ENCODE measurements at places on chromosomes 12 and 14.

DNA sequence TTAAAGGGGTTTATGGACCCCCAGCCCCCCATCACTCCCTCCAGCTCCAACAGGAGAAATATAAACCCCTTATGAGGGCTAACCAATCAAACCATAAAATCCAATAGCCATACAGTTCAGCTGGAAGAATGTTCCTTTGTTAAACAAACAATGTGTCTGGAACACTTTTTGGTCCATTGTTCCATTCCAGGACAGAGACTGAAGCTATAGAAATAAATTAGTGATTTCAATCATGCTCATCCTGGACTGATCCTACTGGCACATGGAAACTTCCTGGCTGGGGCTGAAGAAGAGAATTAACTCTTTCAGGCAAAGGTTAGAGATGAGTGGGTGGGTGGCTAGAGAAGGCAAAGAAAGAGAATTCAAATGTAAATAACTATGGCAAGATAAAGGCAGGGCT is 63.4 kb downstream of the ANO2 start:
- no peak for DNase-seq

DNA sequence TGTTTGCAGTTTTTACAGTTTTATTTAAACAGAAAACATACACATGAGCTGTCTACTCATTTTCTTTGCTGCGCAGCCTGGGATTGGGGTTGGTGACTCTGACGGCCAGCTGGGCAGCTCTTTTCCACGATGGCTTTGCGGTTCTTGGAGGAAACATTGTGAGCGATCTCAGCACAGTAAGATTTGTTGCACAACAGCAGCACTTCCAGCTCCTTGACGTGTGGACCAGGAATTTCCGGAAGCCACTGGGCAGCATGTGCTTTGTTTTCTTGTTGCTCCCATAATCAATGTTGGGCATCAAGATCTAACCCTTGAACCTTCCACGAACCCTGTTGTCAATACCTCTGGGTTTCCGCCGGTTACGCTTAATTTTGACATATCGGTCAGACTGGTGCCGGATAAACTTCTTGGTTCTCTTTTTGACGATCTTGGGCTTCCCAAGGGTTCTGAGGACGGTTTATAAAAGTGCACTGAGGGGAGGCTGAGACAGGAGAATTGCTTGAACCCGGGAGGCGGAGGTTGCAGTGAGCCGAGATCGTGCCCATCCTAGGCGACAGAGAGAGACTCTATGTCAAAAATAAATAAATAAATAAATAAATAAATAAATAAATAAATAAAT is 21.8 kb downstream of the FKBP11 start:
- no peak for DNase-seq

GRCh38 chr12:59861635-59862034 is 265.8 kb downstream of the SLC16A7 start:
- DNase-seq: no peak

- no peak for DNase-seq
These were observed 535.7 kb upstream of the FBXO33 start for GRCh38 chr14:39967885-39968284.

DNA sequence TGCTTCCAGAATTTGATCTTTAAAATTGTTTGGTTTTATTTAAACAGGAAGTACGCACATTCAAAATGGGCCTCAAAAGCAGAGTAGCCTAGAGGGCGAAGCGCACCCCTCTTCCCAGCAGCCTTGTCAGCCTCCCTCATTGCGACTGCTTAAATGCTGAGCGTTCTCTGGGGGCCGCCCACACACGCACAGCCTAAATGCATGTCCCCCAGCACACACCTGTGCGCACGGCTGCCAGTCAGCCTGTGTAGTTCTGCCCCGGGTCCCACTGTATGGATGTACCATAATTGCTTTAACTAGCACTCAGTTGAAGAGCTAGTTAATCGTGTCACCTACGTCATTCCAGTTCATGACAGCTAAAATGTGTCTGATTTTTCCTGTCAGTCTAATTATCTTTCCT is 79.3 kb downstream of the TESC start:
- no peak for DNase-seq

- no peak for DNase-seq
These were observed 145.0 kb downstream of the WIF1 start for GRCh38 chr12:64976131-64976530.

GRCh38 chr12:67390273-67390672 is 121.1 kb downstream of the CAND1 start:
- DNase-seq: no peak

DNA sequence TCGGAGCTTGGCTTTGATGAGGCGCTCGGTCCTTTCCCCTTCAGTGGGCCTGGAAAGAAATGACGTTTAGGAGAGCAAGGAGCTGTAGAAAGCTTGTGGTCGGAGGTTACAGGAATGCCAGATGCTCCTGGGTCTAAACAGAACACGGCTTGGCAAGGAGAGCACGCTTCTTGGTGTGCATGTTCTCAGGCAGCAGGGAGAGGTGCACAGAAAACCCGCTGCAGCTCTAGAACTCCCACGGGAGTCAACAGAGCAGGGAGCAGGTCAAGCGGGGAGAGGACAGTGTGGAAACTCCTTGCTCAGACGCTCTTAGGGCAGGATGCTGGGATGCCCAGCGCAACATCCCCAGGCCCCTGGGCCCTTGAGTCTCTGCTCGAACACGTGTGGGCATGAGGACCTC is 51.0 kb downstream of the SSH1 start:
- DNase-seq: no peak

DNA sequence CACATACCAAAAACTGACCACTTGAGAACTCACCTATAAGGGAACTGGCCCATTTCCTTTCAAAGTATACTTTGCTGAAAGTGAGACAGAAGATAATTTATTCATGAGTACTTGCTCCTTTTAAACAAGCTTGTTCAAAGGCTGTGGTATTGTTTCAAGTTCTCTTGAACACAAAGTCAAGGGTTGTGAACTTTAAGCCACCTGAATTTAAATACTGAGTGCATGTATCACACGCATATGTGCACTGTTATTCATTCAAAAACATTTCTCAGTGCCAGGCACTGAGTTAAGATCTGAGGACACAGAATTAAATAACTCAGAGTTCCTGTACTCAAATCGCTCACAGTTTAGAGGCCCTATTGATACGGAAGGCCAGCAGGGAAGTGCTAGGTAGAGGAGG is 19.1 kb upstream of the LDHB start:
- DNase-seq: peak; percentile 33

DNA sequence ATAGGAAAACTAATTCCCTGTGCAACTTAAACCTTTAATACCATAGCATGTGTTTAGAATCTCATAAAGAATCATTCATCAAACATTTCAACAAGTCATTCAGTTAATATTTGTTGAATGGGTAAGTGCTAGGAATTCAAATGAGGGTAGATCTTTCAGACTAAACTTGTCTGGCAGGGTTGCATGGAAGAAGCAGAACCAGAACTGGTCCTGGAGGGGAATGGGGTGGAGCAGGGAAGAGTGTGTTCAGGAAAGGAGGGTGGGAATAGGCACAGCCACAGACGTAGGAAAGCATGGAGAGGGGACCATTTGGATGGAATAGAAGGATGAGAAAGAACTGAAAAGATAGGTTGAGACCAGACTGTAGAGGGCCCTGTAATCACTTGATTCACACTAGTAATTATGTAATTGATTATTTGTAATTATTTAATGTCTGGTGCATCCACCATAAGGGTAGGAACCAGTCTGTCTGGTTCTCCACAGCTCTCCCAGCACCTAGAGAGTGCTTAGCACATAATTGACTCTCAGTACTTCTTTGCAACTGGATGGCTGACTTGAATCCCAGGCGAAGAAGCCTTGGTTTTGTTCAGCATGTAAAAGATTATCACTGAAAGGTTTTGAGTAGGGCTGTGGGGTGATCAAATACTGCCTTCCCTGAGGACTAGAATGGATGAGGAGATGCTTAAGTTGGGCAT is 3.0 kb upstream of the MAP3K9 start:
- no peak for DNase-seq

- no peak for DNase-seq
These were observed 926 bp upstream of the CMKLR1 start for GRCh38 chr12:108340037-108340436.

DNA sequence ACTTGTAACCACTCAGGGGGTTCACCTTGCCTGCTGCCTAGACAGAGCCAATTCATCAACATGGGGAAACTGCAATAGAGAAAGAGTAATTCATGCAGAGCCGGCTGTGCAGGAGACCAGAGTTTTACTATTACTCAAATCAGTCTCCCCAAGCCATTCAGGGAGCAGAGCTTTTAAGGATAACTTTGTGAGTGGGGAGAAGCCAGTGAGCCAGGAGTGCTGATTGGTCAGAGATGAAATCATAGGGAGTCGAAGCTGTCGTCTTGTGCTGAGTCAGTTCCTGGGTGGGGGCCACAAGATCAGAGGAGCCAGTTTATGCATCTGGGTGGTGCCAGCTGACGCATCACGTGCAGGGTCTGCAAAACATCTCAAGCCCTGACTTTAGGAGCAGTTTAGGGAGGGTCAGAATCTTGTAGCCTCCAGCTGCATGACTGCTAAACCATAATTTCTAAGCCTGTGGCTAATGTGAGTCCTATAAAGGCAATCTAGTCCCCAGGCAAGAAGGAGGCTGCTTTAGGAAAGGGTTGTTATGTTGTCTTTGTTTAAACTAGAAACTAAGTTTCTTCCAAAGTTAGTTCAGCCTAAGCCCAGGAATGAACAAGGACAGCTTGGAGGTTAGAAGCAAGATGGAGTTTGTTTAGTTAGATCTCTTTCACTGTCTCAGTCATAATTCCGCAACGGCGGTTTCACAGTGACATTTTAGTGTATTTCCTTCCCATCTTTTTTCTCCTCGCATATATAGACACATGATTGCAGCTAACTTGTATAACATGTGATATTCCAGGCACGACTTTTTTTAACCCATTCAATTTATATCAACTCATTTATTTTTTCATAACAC is 68.9 kb upstream of the NCOR2 start:
- peak; percentile 72 for DNase-seq

DNA sequence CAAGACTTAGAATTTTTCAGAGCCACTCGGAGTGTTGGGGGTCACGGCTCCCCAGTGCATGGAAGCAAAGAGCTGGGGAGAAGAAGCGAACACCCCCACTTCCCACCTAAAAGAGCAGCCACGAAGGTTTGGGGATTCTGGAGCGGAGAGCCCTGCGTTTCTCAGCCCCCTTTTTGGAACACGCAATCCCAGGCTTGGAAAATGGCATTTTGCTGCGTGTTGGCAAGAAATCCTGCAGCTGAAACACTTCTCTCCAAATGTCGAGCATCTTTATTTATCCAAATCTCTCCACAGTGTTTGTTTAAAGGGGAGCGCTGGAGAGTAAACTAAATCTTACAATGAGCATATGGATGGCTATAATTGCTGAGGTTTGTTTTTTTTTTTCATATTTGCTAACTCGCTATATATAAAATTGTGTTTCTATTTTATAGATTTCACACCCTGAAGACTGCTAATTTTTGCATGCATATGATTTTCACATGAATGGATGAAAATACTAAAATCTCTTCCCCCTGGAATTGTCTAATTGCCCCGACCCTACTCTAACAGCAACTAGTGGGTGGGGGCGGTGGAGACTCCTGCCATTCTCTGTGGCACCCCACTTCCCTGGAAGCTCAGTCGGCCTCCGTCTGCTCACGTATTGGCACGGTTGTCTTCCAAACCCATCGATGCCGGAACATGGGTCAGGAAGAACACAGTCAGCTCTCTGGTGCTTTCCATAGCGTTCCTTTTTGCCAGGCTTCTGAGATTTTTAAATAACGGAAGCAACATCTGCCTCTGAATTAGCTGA is 120.5 kb downstream of the GCH1 start:
- no peak for DNase-seq

GRCh38 chr14:22839159-22839779 is 2.9 kb downstream of the MMP14 start:
- no peak for DNase-seq

All from CD4-positive, alpha-beta T cell treated with Interleukin-2 at 100 ng/mL for 4 hours (primary cell).